ENCODE measurements at places on chromosomes 3 and 15.

DNA sequence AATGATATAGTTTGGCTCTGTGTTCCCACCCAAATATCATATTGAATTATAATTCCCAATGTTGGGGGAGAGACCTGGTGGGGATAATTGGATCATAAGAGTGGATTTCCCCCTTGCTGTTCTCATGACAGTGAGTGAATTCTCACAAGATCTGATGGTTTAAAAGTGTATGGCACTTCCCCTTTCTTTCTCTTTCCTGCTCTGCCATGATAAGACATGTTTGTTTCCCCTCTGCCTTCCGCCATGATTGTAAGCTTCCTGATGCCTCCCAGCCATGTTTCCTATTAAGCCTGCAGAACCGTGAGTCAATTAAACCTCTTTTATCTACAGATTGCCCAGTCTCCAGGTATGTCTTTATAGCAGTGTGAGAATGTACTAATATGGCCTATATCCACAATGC lies 126.7 kb upstream of the GMNC start:
- no peak for DNase-seq

- DNase-seq: no peak
These were observed 45.2 kb downstream of the GASK1A start for GRCh38 chr3:43024181-43024885.

DNA sequence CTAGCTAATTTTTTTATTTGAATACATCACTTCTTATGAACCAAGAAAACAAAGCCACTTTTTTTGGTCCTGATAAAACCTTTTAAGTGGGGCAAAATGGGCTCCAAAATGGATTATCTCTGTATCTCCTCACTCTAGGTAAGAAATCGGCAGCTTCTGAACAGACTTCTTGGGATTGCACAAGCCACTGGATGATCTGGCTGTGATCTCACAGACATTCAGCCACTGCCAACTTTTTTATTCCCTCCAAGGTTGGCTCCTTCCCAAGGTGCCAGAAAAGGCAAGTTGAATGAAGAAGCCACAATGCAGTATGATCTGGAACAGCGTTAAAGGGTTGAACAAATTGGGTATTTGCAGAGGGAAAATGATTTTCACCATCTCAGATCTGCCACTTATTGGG lies 73.2 kb downstream of the PRICKLE2 start:
- DNase-seq: no peak

DNA sequence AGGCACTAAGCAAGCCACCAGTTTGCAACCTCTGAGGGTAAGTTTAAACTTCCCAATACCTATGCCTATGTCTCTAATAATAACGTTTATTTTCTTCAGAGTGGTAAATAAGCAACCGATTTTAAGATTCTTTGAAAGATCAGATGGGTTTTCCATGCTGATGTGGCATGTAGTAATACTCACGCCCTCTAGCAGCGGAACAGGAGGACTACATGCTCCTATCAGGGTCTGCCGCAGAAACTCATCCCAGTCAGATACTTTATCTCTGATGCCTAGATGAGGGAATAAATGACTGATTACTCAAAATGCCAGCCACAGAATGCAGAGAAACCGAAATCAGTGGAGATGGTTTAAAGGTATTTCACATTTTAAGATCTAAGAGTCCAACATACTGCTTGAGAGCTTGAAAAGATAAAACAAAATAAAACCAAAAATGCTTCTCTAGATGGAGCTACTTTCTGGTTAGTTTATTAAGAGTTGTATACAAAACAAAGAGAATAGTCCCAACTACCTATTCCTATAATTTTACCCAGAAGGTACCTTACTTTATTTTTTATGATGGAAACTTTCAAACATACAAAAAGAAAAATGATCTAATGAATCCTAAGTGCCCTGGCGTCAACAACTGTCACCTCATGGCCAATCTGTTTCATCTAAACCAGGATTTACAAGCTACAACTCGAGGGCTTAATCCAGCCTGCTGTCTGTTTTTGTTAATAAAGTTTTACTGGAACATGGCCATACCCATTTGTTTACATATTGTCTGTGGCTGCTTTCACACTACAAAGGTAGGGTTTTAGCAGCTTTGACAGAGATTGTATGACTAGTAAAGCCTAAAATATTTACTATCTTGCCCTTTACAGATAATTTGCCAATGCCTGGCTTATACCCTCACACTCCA lies 37.5 kb upstream of the STIMATE start:
- peak; percentile 7 for DNase-seq

DNA sequence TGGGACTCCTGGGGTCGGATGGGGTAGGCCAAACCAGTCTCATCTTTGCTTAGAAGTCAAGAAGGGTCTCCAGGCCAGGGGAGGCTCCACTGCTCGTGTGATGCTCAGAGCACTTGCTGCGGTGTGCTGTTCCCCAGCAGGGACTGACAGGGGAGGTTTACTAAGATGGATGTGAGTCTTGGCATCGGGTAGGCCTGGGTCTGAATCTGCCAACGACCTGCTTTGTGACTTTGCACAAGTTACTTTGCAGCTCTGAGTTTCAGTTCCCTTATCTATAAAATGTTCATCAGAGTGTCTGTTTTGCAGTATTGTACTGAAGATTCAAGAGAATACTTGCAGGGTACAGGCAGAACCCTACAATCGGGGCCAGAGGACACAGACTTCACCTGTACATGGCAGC lies 17.3 kb upstream of the CDCP1 start:
- DNase-seq: no peak

DNA sequence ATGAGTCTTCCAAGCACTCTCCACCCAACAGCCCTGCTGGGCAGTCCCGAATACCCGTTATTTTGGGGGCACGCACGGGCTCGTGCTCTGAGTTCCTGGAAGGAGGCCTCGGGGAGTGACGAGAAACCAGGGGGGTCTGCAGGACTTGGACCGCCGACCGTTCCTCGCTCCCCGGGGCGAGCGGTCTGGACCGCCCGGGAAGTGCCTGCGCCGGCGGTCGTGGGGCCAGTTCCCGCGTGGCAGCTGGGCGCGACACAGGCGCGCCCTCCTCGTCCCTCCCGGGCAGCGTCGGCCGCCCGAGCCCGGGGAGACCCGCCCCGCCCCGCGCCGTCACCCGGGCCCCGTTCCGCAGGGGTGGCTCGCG lies 387 bp downstream of the GNB4 start:
- no peak for DNase-seq

DNA sequence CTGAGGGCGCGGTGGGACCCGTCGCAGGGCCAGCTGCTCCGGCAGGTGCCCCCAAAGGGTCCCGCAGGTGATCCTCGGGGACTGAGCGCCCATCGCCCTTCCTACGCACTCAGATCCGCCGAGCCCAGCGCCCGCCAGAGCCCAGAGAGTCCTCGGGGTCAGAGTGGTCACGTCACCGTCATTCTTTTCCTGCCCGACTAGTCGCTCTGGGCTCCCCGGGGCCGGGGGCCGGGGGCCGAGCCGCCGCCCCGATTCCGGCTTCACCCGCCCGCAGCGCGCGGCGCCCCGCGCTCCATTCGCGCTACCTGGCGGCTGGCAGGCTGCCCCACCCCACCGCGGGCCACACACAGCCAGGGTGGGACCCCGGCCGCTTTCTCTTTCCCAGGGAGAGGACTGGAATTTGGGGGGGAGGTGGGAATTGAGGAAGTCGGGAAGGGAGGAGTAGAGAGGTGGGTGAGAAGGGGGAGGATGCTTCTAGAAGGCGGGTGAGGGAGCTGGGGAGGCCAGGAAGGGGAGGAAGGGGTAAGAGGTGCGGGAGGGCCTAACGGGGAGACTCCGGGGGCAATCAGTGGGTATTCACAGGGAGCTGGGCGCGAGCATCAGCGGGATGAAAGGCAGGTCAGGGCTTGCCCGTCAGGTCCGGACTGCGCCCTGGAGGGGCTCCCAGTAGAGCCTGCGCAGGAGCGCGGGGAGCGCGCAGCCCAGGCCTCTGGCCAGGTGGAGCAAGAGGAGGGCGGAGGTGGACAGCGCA lies 36.1 kb upstream of the EPHB3 start:
- no peak for DNase-seq

DNA sequence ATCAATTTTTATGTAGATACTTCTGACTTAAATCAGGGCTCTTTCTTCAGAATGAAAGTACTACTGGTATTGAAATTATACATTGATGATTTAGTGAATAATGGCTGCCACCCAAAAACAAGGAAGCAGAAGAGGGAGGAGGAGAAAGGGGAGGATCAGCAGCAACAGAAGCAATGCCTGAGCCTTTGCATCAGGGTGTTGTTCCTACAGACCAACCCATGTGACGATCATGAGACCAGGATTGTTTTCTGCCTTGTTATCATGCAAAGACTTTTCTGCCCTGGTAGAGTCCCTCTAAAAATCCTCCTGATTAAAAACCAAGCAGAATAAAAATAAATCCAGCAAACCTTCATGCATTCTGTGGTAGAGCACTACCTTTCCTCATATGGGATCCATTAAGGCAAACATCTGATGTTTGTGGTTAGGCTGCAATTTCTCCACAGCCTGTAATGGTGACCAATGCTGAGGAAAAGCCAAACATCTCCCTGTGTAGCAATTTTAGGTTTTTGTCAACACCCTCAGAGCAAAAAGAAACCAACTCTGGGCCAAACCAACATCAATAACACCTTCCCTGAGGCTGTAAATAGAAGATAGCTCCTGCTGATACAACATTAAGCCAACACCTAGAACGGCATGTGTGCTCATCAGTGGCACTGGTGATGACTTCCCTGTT lies 191.7 kb downstream of the ATP8B4 start:
- DNase-seq: no peak

- no peak for DNase-seq
These were observed 53.3 kb upstream of the MELTF start for GRCh38 chr3:197082871-197083270.

- no peak for DNase-seq
These were observed 31.3 kb upstream of the BCL2L10 start for GRCh38 chr15:52143873-52144272.

- no peak for DNase-seq
These were observed 48.8 kb downstream of the GTPBP8 start for GRCh38 chr3:113039546-113039945.

DNA sequence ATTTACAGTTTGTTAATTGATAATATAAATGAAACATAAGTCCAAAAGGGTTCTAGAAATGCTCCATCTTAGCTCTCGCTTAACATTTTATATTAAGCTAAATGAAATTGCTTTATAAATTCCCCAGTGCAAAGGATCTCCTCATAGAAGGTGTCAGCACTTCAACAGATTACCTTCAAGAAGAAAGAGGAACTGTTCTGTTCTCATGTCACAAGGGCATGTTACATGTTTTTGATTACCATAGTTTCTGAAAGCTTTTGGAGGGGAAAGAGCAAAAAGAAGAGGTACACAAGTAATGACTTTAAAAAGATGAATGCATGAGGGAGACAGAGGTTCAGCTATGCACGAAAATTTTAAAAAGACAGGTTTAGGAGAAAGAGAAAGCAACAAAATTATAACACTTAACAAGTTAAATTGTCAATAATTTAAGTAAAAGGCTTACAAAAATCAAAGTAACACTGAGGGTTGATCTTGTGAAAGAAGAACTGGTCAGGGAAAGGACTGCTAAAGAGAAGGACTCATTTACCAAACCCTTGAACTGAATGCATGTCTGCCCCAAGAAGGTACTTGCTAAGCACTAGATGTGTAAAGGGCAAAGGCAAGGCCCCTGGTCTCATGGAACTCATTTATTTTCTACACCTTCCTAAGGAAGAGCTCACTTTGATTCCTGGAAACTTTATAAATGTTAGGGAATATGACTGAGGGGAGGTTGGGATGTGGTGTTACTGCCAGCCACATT lies 45.1 kb downstream of the CCDC191 start:
- no peak for DNase-seq

- no peak for DNase-seq
These were observed 81.5 kb upstream of the CDIN1 start for GRCh38 chr15:36497901-36498300.

GRCh38 chr3:134464064-134464688 lies 21.6 kb downstream of the ANAPC13 start:
- no peak for DNase-seq

DNA sequence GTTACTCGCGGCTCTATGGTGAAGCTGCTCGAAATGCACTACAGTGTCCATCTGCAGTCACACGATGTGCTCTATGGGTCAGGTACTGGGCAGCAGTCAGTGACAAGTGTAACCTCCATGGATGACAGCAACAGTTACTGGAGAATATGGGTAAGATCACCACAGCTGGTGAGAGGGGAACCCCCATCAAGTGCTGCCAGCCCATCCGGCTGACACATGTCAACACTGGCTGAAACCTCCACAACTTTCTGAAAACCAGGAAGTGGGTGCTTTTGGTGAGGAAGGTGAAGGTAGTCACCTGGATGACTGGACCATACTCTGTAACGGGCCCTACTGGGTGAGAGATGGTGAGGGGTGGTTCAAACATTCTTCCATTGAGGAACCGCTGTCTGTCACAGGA lies 87.4 kb upstream of the C15orf39 start:
- DNase-seq: no peak

DNA sequence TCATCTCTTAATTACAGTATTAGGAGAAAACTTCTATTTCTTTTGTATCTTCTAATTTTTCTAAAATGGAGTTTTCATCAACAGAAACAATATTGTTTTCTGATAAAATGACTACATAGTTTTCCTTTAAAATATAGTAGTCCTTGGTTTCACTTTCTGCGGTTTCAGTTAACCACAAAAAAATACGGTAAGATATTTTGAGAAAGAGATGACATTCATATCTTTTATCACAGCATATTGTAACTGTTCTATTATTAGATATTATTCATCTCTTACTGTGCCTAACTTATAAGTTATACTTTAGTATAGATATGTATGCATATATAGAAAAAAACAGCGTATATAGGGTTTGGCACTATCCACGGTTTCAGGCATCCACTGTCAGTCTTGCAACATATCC lies 2.3 kb downstream of the B4GALT4 start:
- no peak for DNase-seq

GRCh38 chr3:104547031-104547430 lies 819.7 kb upstream of the ALCAM start:
- DNase-seq: no peak

GRCh38 chr3:112143251-112143650 lies 10.2 kb upstream of the GCSAM start:
- no peak for DNase-seq

- no peak for DNase-seq
These were observed 11.8 kb downstream of the CD276 start for GRCh38 chr15:73695773-73696640.

DNA sequence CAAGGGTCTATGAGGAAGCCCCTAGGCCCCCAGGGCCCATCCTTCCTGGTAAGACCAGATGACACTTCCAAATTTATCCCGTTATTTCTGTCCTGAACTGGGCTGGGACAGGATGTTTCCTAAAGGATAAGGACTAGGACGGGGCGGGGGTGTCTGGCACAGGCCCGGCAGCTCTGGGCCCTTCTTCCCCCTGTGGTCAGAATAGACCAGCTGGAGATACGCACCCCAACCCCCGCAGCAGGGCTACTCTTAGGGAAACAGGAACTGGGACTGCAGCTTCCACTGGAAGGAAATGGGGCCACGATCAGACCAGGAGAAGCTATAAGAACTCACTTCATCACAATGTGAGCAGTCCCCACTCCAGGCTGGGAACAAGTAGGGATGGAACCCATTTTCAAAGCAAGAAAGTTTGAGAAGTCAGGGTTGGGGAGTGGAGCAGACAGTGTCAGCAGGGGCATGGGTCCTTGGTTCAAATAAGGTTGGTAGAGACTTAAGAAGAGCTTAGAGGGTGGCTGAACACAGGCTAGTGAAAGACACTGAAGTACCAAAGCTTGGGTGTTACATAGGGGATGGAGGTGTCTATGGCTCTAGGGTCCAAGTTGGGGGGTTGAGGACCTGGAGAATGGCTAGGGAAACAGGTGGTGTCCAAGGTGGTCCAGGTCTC lies 1.1 kb downstream of the NCKIPSD start:
- DNase-seq: no peak

- DNase-seq: no peak
These were observed 19.8 kb upstream of the ACAD9 start for GRCh38 chr3:128859630-128860029.

GRCh38 chr3:76668653-76669052 lies 371.2 kb upstream of the ROBO2 start:
- no peak for DNase-seq

GRCh38 chr3:122105626-122106025 lies 50.5 kb downstream of the CD86 start:
- DNase-seq: no peak

All from activated naive CD8-positive, alpha-beta T cell treated with anti-CD3 and anti-CD28 coated beads, Interleukin-2, amount 50 U/mL, for 16 hours (primary cell).